ENCODE measurements at places on chromosomes 1 and 21. TPM values are rescaled to one million over a fixed set of nuclear protein-coding genes. Genes with fewer than 3 reads are reported as not detected.

AMY2B gene
- total RNA-seq, result 0.83 TPM

ATG4C gene
- 11.1 TPM for total RNA-seq

JAM2 gene
- not detected for total RNA-seq

ANGPTL3 gene
- total RNA-seq, result not detected

SLC44A5 gene
- 1.4 TPM for total RNA-seq

LYPLAL1 gene
- total RNA-seq, result 23.7 TPM

OR2W3 gene
- 0.45 TPM for total RNA-seq

RNF115 gene
- 13.4 TPM for total RNA-seq

SPRR5 gene
- not detected for total RNA-seq

F3 gene
- 9.2 TPM for total RNA-seq

OR2L13 gene
- total RNA-seq, result not detected
